Left ventricle myocardium inferior (tissue), 1 donor: ENCODE measurements at places on chromosomes 5 and 9.

- DNase-seq = no peak
Observed at GRCh38 chr9:89889865-89890264, 285.1 kb downstream of the GADD45G start.

DNA sequence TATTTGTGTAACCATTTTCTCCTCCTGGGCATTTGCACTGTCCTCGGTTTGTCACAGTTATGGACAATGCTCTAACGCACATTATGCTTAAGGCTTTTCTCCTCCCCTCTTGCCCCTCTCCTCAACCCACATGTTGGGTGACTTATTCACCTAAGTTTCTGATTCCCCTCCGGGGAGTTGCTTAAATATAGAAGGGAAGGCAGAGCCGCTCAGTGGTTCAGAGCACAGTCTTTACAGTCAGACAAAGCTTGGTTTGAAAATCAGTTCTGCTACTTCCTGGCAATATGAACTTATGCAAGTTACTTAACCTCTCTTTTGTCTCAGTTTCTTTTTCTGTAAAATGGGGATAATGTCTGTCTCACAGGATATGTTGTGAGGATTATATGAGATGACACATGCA is 41.2 kb upstream of the SPRY4 start:
- DNase-seq = no peak

- DNase-seq = no peak
Observed at GRCh38 chr5:93519740-93520139, 61.3 kb downstream of the NR2F1-AS1 start.

GRCh38 chr5:170267431-170268152 is 30.0 kb downstream of the LCP2 start:
- peak; percentile 69 for DNase-seq

- peak; percentile 82 for DNase-seq
Observed at GRCh38 chr5:150163547-150164059, 3.0 kb upstream of the CDX1 start.

- DNase-seq = no peak
Observed at GRCh38 chr5:53399926-53400697, 80.3 kb upstream of the FST start.

- no peak for DNase-seq
Observed at GRCh38 chr9:128762671-128763449, 8.9 kb downstream of the ZER1 start.

DNA sequence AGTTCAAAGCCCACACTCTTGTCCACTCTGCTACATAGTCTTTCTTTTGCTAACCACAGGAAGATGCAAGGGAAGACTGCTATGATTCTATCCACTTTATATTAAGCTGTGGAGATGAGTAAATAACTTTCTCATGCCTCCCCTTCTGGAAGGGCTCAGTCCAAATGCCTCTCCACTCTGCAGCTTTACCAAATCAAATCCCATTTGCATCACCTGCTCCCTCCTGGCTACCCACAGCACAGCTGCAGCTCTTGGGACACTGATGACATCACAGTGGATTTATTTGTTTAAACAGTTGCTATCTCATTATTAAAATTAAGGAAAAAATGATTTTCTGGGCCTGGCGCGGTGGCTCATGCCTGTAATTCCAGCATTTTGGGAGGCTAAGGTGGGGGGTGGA is 1544.9 kb upstream of the WWC1 start:
- no peak for DNase-seq

GRCh38 chr5:111308951-111309350 is 84.8 kb downstream of the CAMK4 start:
- DNase-seq = no peak

GRCh38 chr5:105840800-105841199 is 1829.9 kb downstream of the EFNA5 start:
- DNase-seq = no peak

DNA sequence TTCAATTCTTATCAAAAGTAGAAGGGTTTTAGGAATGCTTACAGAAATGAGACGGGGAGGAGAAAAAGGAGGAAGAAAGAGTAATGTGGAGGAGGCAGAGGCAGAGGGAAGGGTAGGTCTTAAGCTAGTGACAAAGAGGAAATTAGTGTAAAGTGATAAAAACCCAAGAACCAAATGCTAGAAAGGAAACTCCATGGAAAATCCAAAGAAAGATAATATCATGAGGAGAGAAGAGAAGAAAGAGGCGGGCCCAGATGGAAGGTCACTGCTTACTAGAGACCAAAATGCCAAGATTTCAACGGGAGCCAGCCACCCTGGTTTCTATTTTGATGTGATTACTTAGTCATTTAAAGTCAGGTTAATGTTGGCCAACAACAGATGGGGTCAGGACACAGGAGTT is 68.6 kb upstream of the IL12B start:
- no peak for DNase-seq

GRCh38 chr9:4553951-4554381 is 63.7 kb downstream of the SLC1A1 start:
- DNase-seq = no peak

- DNase-seq = no peak
Observed at GRCh38 chr5:36252722-36253365, 11.1 kb upstream of the NADK2 start.

DNA sequence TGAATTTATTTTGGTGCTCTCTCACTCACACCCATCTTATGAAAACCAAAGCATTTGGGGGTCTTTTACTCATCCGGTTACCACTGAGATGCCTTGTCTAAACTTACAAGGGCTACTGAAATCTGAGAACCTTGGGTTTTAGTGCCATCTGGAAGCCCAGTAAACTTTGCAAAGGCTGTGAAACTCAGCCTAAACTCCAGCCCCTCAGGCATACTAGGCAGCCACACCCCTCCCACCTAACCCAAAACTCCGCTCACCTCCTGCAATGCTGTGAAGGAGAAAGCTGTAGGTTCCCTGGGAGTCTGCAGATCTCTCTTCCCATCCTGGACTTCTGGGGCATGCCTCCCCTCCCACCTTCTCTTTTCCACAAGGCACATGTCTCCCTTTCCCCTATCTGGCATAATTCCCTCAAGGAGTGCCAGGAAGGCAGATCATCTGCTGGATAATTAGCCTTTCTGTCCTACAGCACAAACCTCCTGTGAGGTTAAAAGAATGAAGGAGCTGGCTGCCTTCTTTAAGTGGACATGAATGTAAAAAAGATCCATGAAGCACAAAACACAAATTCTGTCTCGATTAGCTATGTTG is 71.5 kb upstream of the ANXA1 start:
- DNase-seq = no peak

DNA sequence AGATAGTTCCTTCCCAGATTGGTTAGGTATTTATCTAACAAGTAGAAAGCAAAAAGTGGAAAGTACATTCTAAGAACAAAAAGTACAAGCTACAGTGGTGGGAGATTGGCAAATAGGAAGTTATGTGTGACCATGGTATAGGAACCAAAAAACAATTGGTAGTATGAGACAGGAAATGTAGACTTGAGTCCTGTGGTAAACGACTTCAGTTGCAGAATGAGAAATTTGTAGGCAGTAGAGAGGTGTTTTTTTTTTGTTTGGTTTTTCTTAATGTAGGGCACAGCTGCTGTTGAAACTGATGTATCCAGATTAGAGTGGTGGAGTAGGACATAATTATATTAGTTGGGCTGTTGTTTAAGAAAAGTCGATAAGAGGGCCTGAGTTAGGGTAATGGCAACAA is 72.0 kb downstream of the CCNH start:
- DNase-seq = no peak

DNA sequence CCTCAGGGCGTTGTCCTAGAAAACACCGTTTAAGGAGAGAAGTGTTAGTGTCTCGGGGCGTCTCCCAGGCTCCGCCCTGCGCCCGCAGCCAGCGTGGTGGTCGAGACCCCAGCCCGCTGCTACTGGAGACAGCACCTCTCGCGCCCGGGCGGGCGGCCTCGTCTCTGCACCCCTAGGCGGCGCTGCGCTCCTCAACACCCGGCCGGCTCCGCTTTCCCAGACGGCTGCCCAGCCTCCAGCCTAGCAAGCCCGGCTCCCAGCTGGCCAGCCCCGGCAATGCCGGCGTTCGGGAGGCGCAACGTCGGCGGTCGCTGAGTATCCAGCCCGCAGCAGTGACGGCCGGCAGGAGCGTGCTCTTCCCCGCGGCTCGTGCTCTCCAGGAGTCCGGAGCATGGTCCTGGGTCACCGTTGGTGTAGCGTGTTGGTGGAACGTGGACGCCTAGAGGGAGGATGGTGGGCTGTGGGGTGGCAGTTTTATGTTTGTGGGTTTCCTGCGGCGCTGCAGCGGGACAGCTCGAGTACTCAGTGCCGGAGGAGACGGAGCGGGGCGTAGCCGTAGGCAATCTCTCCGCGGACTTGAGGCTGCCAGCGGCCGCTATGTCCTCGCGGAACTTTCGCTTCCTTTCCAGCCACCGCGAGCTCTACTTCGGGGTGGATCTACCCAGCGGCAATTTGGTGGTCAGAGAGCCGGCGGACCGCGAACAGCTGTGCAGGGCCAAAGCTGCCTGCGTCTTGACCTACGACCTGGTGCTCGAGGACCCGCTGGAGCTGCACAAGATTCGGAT is 536 bp downstream of the PCDHAC1 start:
- peak; percentile 70 for DNase-seq

- DNase-seq = no peak
Observed at GRCh38 chr5:95543017-95543705, 11.6 kb downstream of the SKIC3 start.

DNA sequence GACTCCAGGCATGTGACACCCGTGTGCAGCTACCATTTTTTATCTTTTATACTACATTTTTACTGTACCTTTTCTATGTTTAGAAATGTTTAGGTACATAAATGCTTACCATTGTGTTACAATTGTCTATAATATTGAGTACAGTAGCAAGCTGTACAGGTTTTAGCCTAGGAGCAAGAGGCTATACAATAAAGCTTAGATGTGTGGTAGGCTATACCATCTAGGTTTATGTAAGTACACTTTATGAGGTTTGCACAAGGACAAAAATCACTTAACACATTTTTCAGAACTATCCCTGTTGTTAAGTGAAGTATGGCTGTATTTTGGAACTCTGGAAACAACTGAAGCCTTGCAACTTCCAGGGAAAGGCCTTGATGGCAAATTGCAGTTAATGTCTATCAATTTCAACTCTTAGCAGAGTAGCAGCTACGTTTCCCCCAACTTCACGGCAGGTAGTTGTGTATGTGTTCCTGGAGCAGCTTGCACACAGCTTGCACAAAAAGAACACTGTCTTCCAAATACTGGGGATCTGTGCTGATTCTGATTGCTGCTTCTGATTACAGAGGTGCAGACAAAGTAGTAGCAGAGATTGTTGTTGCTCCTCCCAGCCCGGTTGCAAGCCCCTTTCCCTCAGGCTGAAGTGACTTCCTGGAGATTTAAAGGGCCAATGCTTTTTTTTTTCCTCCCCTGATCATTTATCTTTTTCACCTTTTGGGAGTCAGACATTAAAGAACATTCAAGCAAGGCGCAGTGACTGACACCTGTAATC is 30.0 kb downstream of the SIL1 start:
- DNase-seq = no peak

DNA sequence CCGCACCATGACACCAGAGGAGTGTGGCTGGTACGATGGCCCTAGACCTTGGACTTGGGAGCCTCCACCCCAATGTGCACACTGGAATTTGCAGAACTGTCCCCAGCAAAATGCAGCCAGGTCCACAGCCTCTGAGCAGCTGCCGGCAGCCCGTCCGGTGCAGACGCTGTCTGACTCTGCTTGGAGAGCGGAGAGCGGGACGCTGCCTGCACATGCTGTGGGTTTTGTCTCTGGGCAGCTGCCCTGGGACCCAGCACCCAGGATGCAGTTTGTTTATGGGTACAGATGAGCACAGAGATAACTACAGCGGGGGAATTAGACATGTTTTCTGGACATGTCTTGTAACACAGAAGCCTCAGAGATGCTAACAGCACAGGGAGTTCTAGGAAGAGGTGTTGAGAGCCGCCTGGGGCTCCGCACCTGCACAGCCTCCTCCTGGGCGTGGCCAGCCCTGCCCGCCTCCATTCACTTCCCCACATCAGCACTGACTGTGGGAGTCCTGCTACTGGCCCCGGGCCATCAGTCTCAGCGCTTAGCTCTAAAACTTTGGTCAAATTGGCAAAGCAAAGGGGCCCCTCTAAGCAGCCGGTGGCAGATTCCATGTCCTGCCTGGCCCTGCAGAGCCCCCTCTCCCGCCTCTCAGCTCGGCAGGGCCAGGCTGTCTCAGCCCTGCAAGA is 159.6 kb downstream of the IRX2 start:
- DNase-seq = no peak

DNA sequence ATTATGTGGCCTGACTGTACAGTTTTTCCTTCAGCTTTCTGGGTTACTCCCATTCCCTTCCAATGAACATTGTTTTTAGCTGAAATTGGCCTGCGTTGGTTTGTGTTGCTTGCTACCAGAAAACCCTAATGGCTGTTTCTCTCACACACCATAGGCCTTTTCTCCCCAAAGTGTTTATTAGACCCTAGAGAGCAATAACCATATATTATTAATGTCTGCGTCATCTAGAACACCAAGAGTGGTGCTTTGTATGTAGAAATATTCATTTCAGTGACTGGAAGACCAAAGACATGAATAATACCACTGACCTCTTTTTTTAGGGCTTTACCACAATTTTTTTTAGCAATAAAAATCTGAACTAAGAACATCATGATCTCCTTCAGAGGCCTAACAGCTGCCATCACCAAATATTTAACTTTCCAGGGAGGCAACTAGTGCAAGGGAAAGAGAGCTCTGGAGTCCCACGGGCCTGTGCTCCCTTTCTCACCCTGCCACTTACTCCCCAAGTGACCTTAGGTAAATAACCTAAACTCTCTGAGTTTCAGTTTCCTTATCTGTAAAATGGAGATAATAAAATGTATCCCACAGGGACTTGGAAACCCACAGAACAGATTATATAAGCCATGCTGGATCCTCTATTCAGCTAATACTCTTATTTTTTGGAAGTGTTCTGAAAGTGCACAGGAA is 201.9 kb upstream of the ISL1 start:
- no peak for DNase-seq

- DNase-seq = no peak
Observed at GRCh38 chr9:95249986-95250385, 67.5 kb downstream of the FANCC start.

DNA sequence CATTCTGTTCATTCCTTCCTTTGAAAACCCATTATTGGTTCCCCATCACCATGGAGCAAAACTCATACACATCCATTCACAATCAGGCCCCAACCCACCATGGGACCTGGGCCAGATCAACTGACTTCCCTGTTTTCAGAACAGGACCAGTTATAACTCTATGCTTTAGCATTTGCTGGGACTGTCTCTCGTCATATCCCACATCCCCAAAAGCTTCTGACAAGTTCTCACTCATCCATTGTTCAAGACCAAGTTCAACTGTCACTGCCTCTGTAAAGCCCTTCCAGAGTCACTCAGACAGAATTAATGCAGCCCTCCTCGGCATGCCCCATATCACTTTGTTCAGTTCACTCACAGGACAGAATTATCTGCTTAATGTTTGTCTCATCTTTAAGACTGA is 4.0 kb downstream of the FAM169A start:
- DNase-seq = no peak

- DNase-seq = no peak
Observed at GRCh38 chr9:100229561-100229960, 123.2 kb downstream of the TEX10 start.
